Glutamatergic neuron (in vitro differentiated cells): ENCODE measurements at places on chromosomes 13 and 19.

DNA sequence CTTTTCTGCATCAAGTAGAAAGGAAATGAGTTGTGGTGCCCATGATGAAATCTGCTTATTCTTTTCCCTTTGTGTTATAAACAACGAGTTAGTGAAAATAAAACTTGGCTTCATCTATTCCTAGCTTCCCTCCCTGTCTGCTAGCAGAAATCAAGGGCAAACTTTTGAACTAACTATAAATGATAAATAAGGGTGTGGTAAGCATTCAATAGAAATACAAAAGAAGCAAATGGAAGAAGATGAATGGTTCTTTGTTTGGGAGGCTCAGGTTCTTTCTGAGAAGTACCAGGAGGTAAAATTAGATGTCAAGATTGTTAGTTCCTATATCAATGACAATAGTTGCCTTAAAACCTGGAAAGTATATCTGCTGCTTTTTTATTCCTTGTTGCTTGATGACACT lies 275.3 kb upstream of the PRR20A start:
- no peak for DNase-seq

DNA sequence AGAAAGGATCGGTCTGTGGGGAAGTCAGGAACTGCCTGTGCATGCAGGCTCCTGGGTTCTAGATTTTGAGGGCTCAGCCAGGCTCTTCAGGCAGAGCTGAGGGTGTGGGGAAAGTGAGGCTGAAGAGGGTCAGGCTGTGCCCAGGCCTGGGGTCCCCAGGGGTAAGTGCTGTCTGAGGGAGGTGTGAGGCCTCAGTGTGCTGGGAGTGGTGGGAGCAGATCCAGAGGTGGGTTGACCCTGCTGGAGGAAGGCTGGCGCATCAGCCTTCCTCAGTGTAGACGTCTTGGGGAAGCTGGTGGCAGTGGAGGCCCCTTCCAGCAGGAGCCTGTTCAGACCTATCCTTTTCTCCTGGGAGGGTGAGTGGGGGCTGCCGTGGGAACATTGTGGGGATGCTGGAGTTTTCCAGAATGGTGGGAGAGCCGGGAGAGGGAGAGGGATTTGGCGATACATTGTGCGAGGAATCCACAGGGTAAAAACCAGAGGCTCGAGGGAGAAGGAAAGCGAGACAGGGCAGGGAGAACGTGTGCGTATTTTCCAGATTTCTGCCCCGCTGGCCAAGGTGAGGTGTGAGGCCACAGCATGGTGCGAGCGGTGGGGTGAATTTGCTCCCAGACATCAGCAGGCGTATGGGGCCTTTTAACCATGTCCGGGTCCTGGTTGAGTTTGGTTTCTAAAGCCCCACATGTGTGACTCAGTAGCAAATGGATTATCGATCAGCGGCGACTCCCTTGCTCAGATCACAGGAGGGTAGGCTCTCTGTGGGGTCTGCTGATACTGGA lies 237.7 kb downstream of the TEX29 start:
- DNase-seq = no peak

DNA sequence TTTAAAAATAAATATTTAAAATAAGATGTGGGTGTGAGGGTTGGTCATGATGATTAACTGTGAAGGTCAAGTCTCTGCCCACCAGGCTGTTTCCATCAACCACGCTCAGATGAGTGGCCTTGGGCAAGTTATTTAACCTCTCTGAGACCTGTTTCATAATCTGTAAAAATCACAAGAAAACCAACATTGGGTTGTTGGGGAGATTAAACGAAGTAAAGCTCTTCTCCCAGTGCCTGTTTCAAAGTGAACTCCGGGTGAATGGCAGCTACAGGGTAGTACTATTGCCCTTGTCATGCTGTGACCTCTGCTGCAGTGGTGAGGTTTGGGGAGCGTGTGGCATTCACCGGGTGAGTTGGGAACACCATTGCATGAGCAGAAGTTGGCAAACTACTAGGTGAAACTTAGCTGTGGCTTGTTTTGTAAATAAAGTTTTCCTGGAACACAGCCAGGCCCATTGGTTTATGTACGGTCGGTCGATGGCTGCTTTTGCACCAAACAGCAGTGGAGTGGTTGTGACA lies 153.2 kb downstream of the USP12 start:
- no peak for DNase-seq

DNA sequence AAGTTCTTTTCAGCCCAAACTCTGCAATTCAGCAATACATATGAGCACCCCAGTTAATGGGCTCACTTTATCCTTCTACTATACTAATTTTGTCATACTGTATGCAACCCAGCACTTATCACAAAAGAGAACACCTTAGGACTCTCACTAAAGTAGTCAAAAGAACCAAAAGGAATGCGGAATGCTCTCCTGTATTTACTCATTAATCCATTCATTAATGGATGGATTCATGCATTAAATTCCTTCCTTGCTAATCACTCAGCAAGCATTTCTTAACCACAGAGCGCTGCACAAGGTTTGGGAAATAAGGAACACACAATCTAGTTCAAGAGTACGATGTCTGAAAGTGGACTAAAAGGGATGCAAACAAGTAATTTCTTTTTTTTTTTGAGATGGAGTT lies 12.8 kb upstream of the DOCK9 start:
- no peak for DNase-seq

DNA sequence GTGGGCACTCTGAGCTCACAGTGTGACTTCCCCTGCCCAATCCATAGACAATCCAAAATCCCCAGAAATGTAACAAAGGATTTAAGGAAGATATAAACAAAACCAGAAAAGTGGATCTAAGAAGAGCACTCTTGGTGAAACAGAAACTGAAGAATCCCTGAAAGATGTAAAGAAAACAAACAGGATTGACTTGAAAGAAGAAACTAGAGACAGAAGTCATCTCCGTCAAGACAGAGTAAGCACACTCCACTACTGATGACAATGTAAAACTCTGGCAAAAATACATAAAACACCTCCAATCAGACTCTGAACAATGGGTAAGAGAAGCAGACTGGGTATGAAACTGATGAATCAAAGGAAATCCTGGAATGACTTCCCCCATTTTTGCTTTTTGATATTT lies 13.5 kb downstream of the TUBGCP3 start:
- DNase-seq = no peak

DNA sequence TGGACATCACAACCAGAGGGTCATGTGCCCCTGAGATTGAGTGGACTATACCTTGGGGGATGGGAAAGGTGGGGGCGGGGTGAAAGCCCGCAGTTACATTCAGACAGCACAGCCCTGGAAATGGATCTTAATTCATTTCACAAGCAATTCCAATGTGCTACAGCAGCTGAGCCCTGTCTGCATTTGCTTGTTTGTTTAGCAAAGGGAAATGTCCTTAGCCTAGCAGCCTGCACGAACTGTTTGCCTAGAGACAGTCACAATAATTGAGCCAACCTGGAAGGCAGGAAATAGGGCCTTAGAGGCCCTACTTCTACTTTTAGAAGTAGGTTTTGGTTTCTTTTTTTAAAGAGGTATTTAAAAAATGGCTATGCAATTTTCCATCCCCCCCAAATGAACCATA lies 177.3 kb upstream of the KL start:
- peak; percentile 32 for DNase-seq

DNA sequence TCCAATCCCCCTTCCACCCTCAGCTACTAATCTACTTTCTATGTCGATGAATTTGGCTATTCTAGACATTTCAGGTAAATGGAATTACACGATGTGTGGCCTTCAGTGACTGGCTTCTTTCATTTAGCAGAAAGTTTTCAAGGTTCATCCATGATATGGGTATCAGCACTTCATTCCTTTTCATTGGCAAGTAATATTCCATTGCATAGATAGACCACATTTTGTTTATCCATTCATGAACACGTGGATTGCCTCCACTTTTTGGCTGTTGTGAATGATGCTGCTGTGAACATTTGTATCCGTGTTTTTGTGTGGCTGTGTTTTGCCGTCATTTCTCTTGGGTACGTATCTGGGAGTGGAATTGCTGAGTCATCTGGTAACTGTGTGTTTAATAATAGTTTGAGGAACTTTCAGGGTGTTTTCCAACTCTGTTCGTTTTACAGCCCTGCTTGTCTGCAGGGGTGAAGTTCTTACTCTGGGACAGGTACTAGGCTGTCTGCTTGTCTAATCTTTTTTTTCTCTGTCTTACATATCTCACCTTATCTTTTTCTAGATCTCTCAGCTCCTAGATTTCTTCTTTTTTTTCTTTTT lies 32.5 kb downstream of the MARK4 start:
- no peak for DNase-seq

- no peak for DNase-seq
Observed at GRCh38 chr19:55071913-55072312, 3.8 kb upstream of the EPS8L1 start.

GRCh38 chr13:34420702-34421346 lies 521.2 kb upstream of the NBEA start:
- DNase-seq = no peak

DNA sequence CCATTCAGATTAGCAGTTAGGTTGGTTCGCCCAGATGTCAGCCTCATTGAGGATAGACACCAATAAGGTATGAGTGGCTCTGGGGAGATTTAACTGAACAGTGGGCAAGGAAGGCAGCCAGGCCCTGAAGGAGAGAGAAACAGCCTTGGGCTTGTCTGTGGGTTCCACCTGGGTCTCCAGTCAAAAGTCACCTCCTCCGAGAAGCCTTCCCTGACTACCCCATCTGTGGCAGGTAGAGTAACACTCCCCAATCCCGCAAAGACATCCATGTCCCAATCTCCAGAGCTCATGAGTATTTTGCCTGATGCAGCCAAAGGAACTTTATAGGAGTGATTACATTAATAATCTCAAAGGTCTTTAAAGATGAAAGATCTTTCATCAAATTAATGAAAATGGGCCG lies 8.0 kb upstream of the YJU2 start:
- no peak for DNase-seq

GRCh38 chr13:79393564-79394249 lies 12.3 kb downstream of the RBM26 start:
- DNase-seq = no peak

DNA sequence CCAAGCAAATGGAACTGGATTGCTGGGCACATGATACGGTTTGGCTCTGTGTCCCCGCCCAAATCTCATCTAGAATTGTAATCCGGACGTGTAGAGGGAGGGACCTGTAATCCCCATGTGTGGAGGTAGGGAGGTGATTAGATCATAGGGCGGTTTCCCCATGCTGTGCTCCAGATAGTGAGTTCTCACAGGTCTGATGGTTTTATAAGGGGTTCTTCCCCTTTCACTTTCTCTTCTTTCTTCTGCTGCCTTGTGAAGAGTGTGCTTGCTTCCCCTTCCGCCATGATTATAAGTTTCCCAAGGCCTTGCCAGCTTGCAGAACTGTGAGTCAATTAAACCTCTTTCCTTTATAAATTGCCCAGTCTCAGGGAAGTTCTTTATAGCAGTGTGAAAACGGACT lies 32.6 kb upstream of the MTIF3 start:
- DNase-seq = no peak

DNA sequence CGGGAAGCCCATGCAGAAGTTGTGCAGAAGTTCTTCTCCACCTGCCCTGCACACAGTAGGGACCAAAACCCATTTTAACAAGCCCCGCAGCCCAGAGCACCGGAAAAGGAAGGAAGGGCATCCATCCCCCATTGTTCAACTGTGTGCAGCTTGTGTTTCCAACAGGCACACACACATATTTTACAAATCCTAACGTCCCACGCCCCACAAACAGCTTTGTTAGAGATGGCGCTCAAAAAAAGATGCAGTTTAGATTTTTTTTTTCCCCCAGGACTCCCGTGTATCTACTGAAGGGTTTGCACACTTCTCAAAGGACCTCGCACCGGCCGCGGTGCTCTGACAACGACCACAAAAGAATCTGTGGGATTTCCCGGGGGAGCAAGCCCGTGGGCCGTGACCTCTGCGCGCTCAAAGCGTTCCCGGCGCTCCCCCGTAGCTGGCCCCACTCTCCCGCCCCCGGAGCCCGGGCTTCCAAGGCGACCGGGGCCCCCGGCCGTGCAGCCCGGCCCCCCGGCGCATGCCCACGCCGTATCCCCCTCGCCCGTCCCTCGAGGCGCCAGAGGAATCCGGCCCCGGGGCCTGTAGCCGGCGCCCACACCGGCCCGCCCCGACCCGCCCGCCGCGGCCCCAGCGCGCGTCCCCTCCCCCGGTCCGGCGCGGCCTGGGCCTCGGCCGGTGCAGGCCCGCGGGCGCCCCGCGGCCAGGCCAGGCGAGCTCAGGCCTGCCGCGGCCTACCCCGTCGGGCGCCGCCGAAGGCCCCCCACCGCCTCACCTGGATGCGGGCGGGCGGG lies 523 bp downstream of the ELAVL1 start:
- peak; percentile 59 for DNase-seq

GRCh38 chr19:6269101-6269886 lies 10.5 kb downstream of the MLLT1 start:
- DNase-seq = no peak

- DNase-seq = no peak
Observed at GRCh38 chr13:113888701-113889330, 24.9 kb upstream of the GAS6 start.

DNA sequence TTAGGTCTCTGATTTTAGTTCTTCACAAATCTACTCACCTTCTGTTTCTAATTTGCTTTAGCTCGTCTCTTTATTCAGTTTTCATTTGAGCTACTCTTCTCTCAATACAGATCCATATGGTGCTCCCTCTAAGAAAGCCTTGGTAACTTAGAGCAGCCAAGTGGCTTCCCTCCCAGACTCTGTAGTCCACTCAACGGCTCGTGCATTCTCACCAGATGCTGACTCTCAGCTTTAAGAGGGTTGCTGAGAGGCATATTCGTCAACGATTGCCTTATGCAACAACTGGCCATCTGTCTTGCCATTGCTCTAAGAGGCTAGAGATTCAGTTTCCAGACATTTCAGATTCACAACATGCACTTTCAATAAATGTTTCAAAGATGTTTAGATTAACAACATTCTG lies 785.8 kb upstream of the SLC10A2 start:
- DNase-seq = peak; percentile 45

DNA sequence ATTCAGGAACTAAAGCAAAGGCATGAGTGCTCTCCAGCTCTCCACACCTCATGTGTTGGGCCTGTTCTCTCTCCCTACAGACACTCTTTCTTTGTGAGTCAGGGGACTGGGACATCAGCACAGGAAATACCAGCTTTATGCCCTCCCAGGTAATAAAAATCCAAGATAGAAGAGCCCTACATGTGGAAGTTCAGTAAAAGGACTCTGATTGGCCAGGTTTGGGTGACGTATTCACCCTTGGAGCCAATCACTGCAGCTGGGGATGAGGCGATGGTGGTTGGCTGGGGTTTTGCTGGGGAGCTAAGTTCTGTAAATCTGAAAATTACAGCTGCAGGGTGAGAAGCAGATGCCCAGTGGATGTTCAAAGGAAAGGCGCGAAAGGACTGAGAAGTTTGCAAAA lies 32.5 kb downstream of the CCDC70 start:
- no peak for DNase-seq

GRCh38 chr13:99528547-99528946 lies 27.3 kb downstream of the TM9SF2 start:
- DNase-seq = no peak

DNA sequence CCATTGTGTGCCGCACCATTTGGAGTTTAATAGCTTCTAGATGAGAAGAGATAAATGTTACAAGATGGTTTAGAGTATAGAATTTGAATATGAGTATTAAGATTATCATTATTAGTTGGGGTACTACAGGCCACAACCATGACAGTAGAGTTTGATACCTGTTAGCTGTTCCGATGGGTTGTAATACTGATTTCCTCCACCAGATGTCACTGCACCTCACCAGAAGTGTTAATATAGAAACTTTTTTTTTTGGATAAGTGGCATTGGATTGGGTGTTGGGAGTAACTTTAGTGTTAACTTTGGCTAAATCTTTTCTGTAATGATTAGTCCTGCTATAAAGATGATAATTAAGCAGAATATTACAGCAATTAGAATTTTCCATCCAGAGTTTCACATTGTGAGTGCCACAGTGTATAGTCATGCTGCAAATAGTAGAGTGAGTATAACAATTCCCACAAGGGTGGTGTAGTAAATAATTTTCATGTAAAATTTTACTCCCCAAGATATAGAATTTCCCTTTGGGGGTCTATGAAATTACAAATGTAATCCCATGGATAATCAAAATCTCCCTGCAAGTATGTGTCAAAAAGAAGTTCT lies 56.3 kb downstream of the PSG3 start:
- DNase-seq = no peak
